ENCODE measurements at places on chromosomes 3 and 15. TPM values are rescaled to one million over a fixed set of nuclear protein-coding genes. Genes with fewer than 3 reads are reported as not detected.

The TIGIT gene
- total RNA-seq = not detected

The EEFSEC gene
- 5.9 TPM for total RNA-seq

The TFG gene
- total RNA-seq = 82.4 TPM

The IL16 gene
- total RNA-seq = 0.20 TPM

The RPL29 gene
- 640 TPM for total RNA-seq

The ACOX2 gene
- 22.9 TPM for total RNA-seq
